Midbrain (tissue), 1 donor: ENCODE measurements at places on chromosomes 13 and 19.

DNA sequence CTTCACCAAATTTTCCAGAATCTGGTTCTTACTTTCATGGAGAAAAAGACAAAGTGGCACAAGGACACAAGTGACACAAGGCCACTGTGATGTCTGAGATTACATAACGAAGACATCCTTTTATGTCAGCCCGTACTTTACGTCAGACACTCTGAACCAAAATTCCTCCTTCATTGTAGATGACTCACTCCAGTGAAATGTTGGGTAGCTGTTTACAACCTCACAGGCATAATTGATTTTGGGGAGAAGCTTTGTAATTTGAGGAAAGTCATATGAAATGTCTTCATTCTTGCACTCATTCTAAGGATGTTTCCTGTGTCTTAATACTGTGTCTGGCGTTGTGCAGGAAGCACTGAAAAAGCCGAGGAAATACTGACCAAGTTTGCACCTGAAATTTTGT is 20.0 kb upstream of the LGALS14 start:
- DNase-seq = no peak

DNA sequence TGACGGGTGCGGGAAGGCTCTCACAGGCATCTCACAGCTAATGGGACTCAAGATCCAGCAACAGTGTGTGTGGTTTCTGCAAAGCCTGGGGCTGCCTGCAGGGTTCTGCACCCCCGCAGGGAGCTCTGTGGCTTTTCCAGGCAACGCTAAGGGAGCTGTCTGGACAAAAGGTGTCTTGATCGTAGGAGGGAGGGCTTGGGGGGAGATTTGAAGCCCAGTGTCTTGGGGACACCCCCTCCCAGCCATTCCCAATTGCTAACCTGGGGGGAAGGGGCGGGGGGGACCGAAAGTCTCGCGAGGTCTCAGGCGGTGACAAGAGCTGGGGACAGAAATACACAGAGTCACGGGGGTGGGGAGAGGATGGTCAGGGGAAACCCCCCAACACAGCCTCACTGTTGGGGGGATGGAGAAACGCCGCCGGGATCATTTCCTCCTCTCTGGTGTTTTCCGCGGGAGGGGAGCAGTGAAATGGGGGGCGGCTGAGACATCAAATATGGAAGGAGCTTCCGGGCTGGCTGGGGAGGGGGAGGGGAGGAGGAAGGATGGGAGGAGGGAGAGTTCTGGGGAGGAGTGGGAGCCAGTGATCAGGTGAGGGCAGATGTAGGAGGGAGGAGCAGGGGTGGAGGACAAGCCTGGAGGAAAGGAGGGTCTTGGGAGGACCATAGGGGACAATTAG is 13.3 kb downstream of the KCNC3 start:
- DNase-seq = no peak

GRCh38 chr13:111011899-111012298 is 97.0 kb upstream of the ANKRD10 start:
- DNase-seq = no peak

DNA sequence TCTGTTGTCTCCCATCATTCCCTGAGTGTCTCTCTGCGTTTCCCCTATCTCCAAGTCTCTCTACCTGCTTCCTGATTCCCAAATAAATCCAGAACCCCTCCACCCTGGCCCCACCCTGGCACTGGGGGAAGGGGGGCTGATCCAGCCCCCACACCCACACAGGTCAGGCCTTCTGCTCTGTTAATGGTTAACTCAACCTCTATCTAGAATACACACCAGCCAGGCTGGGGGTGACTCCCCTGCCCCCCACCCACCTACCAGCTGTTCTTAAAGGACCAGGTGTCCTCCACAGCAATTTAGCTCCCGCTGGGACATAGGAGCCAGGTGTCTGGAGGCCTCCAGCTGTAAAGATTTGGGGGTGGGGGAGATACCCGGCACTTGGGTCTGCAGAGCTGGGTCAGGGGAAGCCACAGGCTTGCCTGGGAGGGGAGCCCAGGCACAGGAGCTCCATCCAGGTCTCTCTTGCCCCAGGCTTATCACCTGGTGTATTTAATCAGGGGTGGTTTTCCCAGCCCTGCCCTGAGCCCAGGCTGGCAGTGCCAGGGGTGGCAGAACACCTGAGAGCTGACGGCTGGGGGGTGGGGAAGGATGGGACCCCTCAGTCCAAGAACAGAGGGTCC is 3.9 kb downstream of the IRF2BP1 start:
- DNase-seq = no peak

GRCh38 chr13:110105136-110105535 is 201.8 kb downstream of the COL4A1 start:
- no peak for DNase-seq
